ENCODE measurements at places on chromosomes 5 and 9. TPM values are rescaled to one million over a fixed set of nuclear protein-coding genes. Genes with fewer than 3 reads are reported as not detected.

The OR1Q1 gene
- total RNA-seq: not detected

The PCDHGA9 gene
- total RNA-seq: 0.71 TPM

The OR2K2 gene
- total RNA-seq: not detected

The SLCO4C1 gene
- total RNA-seq: 7.4 TPM

The SLC6A19 gene
- not detected for total RNA-seq

The BTNL3 gene
- total RNA-seq: not detected

GRCh38 chr5:126373375-126374108, 49.7 kb upstream of the GRAMD2B start:
- no peak for DNase-seq
- no peaks in the 10 kb centered on the region for H3K36me3 ChIP-seq
- H3K27me3 ChIP-seq: peaks cover 2% of the 10 kb centered on the region

DNA sequence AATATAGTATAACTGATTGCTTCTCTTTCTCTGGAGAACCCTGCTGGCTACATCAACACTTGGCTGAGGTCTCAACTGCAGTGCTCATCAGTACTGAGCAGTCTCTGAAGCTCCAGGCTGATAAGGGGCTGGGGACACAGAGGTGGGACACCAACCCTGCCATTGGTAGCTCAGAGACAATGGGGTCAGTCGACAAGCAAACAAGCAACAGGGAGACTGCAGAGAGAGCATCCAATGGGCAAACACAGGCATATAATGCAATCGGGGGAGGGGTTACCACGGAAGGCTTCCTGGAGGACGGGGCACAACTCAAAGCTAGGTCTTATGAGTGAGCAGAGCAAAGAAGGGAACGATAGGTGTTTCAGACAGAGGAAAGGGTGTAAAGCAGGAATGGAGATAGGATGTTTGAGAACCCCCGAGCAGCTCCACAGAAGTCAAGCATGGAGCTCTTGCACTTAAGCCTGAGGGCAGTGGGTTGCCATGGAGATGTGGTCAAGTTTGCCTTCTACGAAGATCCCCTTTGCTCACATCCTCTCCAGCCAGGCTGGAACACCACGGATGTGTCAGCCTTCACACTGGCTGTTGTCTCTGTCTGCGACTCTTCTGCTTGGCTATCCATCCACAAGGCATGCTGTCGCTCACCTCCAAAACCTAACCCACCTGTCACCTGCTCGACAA, 21.5 kb upstream of the AKNA start:
- H3K27me3 ChIP-seq: no peaks in the 10 kb centered on the region
- no peaks in the 10 kb centered on the region for H3K36me3 ChIP-seq
- peaks cover 19% of the 10 kb centered on the region for H3K4me1 ChIP-seq

- no peak overlapping the region for H3K27ac ChIP-seq
- H3K36me3 ChIP-seq: peaks cover 6% of the 10 kb centered on the region
- peaks cover 10% of the 10 kb centered on the region for H3K4me1 ChIP-seq
- no peaks in the 10 kb centered on the region for H3K27me3 ChIP-seq
- DNase-seq: no peak
Measured at GRCh38 chr9:133377721-133378216, 1.6 kb downstream of the STKLD1 start.

- no peaks in the 10 kb centered on the region for H3K27me3 ChIP-seq
- peaks cover 10% of the 10 kb centered on the region for H3K4me1 ChIP-seq
- peak overlapping the region; percentile 61 for H3K27ac ChIP-seq
- no peaks in the 10 kb centered on the region for H3K36me3 ChIP-seq
Measured at GRCh38 chr9:124975131-124975530, 34.2 kb upstream of the GOLGA1 start.

DNA sequence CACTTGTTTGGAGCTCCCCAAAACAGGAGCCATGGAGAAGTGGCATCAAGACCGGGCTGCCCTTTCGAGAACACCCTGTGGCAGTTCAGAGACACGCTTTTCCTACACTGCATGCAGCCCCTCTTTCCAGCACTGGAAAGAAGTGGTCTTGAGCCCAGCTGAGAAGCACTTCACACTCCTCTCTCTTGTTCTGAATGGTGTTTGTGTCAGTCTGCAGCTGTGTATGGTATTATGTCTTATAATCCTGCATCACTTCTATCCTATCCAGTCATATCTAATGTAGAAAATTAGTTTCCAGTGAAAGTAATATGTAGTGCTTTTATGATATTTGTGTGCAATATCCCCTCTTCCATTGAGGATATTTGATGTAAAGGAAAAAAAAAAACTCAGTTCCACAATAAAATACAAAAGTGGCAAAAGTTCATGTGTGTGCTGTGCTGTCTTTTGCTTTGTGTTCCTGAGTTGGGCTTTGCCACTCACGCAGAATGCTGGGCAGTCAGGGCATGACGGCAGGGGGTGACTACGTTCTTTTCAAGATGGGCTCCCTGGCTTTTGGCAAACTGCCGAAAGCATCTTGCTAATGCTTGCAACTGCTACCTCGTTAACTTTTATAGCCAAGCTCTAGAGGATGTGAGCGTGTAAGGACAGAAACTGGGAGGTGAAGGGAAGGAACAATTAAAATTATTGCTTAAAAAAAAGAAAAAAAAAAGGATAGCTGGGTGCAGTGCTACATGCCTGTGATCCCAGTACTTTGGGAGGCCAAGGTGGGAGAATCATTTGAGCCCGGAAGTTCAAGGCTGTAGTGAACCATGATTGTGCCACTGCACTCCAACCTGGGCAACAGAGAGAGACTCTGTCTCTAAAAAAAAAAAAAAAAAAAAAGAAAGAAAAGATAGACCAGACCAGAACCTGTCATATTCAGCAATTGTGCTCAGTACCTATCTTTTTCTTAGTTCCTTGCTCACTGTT, 102.2 kb downstream of the MAP1B start:
- DNase-seq: no peak
- no peak overlapping the region for H3K27ac ChIP-seq
- peaks cover 4% of the 10 kb centered on the region for H3K36me3 ChIP-seq
- H3K4me1 ChIP-seq: peaks cover 2% of the 10 kb centered on the region

DNA sequence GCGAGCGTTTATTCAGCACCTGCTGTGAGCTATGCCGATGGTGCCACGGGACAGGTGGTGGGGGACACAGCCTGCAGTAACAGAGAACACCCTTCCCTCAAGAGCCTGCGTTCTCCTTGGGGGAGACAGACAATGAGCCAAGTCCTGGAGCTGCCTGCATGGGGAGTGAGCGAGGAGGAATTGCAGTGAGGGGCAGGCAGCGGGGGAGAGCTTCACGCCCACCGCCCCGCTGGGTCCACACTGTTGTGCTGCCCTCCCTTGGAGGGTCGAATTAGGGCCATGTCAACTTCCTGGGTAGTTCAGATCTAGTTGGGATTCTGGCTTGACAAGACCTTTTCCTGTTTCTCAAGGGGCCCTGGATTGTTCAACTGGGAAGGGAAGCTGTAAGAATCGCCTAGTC, 55.5 kb upstream of the N4BP3 start:
- H3K4me1 ChIP-seq: peaks cover 2% of the 10 kb centered on the region
- H3K36me3 ChIP-seq: no peaks in the 10 kb centered on the region
- no peak for DNase-seq
- no peak overlapping the region for H3K27ac ChIP-seq

DNA sequence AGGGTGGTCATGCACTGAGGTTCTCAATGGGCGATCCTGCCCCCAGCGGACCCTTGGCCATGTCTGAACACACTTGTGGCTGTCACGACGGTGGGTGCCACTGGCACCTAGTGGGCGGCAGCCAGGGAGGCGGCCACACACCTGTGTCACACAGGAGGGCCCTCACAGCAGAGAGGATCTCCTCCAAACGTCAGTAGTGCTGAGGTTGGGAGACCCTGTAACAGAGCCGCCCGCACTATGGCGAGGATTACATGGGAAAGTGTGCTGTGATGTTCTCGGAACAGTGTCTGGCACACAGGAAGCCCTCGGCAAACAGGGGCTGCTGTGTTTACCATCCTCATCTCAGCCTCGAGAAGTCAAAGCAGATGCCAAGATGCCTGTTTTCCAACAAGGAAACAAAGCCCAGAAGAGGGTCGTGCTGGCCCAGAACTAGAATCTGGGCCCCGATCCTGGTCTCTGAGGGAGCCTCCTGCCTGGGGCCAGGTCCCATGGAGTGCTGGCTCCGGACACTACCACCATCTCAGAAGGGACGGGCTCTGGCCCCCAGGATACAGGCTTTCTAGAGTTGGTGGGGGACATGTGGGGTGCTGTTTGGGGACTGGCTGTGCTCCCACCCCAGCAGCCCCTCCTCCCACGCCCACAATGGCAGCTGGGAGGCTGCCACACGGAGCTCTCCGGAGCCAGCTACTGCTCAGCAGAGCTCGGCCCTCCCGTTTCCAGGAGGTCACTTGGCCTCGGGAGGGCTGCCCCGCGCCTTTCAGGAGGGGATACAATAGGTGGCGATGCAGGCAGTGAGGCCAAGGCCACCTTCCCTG, 48.2 kb downstream of the DBH start:
- H3K4me1 ChIP-seq: no peaks in the 10 kb centered on the region
- no peak overlapping the region for H3K4me3 ChIP-seq
- H3K36me3 ChIP-seq: no peaks in the 10 kb centered on the region
- H3K27me3 ChIP-seq: no peaks in the 10 kb centered on the region
- DNase-seq: no peak

DNA sequence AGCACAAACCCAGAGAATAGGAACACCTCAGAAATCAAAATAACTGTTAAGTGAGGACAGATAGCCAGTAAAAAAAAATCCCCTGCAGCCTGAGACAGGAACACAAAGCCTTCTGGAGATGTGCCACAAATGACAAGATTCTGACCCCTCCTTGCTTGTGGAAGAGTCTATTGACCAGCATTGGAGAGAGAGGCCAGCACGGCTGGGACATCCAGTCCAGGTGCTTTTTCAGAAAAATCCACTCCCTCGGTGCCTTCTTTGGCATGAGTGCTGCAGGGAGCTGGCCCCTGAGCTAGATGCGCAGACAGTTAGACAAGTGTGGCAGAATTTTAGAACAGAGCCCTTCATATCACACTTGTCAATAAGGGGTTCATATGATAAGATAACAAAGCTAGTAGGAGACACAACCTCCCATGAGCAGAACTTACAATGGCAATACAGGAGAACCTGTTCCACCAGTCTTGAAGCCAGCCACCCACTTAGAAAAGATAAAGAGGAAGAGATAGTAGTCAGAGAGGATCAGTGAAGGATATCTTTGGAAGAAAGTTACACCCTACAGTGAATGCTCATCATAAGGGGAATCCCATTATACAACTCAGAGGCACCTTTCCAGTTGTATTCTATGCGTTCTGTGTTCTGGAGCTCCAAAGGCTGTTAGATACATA, 298.4 kb downstream of the TLE1 start:
- no peaks in the 10 kb centered on the region for H3K36me3 ChIP-seq
- no peaks in the 10 kb centered on the region for H3K27me3 ChIP-seq
- H3K27ac ChIP-seq: no peak overlapping the region
- no peak for DNase-seq

DNA sequence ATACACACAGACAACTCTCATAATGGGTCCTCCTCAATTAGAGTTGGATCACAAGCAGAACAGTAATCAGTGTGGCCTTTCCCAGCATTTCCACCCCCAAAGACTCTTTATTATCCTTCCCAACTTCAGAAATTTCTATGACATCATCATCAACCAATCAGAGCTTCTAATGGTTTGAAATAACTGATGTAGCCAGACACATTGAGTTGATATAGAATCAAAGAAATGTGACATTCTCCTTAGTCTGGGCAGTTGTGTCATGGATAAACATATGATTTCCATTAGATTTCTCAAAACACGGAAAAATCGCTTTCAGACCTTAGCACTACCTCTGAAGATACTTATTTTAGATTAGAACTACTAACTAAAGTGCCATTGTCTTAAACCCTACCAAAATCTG, 75.7 kb upstream of the NFIB start:
- no peak for DNase-seq
- no peak overlapping the region for H3K4me3 ChIP-seq
- no peak overlapping the region for H3K27ac ChIP-seq

DNA sequence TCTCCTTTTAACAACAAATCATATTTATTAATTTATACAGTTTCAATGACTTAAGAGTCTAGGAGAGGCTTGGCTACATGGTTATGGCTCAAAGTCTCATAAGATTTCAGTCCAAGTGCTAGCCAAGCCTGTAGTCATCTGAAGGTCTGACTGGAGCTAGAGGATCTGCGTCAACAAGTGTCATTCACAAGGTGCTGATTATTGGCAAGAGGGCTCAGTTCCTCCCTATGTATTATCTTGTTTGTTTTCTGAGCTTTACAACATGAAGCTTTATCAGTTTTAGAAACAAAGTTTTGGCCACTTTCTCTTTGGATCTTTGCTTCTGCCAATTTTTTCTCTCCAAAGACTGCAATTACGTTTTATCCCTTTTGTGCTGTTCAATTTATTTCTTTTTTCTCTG, 94.7 kb downstream of the RICTOR start:
- no peaks in the 10 kb centered on the region for H3K27me3 ChIP-seq
- peaks cover 5% of the 10 kb centered on the region for H3K36me3 ChIP-seq
- DNase-seq: no peak
- H3K27ac ChIP-seq: peak overlapping the region; percentile 2

DNA sequence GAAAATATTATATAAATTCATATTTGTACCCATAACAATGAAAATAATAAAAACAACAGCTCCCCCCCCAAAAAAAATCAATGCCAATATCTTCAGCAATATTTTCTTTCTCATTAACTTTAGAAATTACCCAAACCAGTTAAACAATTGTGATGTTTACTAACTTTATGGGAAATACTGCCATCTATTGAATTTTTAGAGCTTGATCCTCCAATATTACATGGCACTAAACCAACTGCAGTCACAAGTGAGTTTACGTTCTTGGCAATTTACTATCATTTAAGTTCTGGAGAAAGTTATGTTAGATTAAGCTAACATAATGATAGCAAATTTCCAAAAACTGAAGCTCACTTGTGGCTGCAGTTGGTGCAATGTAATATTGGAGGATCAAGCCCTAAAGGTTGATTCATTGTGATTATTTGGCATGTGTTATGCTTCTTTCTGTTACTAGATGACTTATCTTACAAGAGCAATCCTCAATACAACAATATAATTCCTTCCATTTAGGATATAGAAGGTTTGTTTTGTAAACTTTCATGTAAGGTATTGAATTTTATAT, 379.5 kb downstream of the CDH18 start:
- H3K27me3 ChIP-seq: no peaks in the 10 kb centered on the region
- H3K36me3 ChIP-seq: no peaks in the 10 kb centered on the region
- H3K4me3 ChIP-seq: no peak overlapping the region
- H3K27ac ChIP-seq: no peak overlapping the region
- no peaks in the 10 kb centered on the region for H3K4me1 ChIP-seq
- DNase-seq: no peak

- H3K27ac ChIP-seq: no peak overlapping the region
- H3K4me1 ChIP-seq: no peaks in the 10 kb centered on the region
- no peak overlapping the region for H3K4me3 ChIP-seq
- H3K27me3 ChIP-seq: peaks cover 23% of the 10 kb centered on the region
- no peak for DNase-seq
Measured at GRCh38 chr9:38371495-38371894, 21.0 kb upstream of the ALDH1B1 start.

DNA sequence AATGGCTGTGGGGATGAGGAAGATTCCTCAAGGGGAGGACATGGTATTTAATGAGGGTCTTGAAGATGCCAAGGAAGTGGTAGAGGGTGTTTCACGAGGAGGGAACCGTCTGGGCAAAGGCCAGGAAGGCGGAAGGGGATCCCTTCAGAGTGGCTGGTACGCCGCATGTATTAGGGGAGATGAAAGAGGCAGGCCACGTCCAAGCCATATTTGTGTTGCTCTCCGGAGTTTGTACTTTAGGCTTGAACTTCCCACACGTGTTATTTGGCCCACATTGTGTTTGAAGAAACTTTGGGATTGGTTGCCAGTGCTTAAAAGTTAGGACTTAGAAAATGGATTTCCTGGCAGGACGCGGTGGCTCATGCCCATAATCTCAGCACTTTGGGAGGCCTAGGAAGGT, 1.2 kb downstream of the FXN start:
- no peaks in the 10 kb centered on the region for H3K27me3 ChIP-seq
- no peaks in the 10 kb centered on the region for H3K36me3 ChIP-seq
- DNase-seq: no peak
- peaks cover 14% of the 10 kb centered on the region for H3K4me1 ChIP-seq

GRCh38 chr5:61322738-61323725, 9.0 kb upstream of the ZSWIM6 start:
- no peak for DNase-seq
- H3K4me3 ChIP-seq: no peak overlapping the region
